ENCODE measurements at places on chromosomes 12 and 14.

DNA sequence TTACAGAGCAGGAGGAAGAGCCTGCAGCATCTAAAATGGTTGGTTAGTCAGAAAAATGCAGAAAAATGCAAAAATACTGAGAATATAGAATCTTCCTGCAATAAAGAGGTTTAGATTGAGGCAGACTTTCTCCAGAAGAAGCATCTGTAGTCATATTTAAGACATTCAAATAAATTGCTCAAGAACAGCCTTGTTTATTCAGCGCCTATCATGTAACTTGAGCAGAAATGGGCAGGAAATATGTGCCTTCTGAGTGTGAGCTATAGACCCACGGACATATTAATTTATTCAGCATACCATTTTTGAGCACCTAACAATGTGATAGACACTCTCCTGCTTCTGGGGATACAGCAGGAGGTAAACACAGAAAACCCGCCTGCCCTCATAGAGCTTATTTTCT, 102.0 kb upstream of the HIF1A start:
- DNase-seq: no peak

DNA sequence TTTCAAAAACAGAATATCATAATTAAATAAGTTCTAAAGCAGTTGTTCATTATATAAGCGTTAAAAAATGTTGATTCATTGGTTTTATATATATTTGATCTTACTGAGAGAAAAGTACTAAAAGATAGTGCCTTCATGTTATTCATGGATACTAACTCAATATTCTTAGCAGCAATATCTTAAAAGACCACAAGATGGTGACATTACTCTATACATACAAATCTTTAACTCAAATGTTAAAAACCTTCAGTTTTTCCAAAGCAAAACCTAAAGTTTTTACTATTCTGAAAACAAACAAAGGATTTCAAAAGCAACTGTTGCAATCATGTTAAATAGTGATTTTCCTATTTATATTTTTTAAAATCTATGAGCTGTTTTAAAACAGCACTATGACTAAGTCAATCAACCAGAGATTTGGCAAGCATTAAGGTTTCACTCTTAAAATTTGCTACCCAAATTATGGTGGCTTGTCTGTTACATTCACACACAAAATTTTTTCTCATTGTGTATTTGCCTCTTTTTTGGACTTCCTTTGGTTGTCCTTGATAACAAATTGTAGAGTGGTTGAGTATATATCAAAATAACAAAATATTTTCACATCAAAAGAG, 50.1 kb upstream of the RERGL start:
- peak; percentile 47 for DNase-seq

DNA sequence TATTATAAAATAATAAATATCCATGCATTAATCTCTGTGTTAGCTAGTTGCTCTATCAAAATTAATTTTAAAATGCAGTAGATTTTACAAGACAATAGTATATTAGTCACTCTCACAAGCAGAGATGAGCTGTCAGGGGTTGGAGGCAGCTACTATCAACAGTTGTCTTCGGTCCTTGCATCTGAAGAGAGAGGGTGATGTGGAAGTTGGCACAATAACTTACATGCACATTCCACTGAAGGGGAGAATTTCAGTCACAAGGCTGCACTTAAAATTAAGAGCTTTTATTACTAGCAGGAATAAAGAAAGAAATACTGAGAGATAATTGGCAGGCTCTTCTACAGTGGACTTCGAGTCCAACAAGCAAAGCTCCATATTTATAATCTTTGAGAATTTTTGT, 166.9 kb upstream of the DCN start:
- DNase-seq: no peak

DNA sequence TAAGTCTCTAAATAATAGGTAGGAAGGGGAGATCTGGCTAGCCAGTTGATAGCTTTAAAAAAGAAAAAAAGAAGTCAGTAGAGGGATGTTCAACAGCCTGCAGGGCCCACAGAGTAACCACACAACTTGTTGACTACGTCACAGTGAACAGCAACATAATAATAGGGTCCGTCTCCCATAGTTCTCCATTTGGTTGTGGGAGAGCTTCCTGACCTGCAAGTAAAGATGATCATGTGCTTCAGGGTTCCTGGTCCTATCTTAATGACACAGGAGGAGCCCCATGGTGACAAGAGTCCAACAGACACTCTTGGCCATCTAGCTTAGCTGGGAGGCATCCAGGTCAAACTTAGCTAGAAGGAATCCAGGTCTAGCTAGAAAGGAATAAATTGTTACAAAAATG, 36.2 kb downstream of the FGD6 start:
- peak; percentile 47 for DNase-seq

GRCh38 chr12:111653596-111653995, 32.2 kb downstream of the BRAP start:
- DNase-seq: no peak

DNA sequence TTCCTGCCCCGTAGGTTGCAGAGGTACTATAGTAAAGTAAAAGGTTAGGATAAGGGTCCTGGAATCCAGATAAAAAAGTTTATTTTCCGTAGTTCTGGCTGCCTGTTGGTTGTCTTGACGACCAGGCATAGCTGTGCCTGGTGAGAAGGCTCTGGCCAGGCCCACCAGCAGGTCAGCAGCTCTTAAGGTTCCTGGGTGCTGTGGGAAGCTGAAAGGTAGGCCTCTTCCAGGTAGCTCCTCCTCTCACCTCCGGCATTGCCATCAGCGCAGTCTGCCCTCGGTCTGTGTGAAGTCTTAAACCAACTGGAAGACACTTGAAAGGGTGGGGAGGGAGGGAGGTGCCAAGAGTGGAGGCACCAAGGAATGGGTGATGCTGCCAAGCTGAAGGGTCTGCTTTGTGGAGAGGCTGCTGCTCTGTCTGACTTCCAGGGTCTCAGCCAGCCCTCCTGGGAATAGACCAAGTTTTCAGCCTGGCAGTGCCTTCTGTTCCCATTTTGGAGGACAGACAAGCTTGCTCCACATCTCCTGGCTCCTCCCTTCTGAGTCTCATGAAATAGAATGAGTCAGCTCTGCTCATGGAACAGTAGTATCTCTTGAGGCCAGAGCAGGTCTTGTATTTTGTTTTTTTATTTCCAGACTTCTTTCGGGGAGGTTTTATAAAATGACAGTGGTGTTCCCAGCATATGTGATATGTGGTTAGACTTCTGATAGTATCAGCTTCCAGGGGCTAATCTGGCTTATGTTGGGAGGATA, 5.2 kb upstream of the ACADS start:
- DNase-seq: peak; percentile 82

DNA sequence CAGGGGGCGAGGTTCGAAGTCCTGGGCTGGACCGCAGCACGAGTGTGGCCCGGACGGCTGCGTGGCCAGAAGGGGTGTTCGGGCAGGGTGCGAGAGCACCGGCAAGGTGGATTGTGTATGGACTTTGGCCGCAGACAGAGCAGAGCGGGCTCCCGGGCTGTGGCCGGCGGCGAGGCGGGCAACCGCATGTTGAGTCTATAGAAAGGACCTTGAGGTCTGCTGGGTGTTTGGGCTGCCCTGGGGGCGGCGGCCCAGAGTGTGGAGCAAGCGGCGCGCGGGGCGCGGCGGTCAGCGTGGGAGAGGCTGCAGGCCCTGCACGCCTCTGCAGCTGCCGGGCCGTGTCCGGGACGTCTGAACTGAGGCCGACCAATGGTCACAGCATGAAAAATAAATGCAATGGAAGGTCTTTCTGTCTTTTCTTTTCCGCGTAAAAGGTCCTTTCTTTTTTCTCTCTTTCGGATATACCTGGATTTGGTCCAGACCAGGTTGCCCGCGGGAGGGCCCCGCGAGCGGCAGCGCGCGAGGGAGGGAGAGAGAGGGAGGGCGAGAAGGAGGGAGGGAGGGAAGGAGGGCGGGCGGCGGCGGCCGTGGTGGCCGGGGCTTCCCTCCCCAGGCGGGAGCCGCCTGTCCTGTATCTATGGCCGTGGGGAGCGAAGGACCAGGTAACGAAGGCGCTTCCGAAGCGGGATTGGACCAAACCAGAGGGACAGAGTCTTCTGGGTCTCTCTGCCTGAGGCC, 5.5 kb upstream of the HOXC9 start:
- DNase-seq: no peak

- DNase-seq: no peak
Measured at GRCh38 chr12:13008741-13009380, 8.8 kb upstream of the HEBP1 start.

DNA sequence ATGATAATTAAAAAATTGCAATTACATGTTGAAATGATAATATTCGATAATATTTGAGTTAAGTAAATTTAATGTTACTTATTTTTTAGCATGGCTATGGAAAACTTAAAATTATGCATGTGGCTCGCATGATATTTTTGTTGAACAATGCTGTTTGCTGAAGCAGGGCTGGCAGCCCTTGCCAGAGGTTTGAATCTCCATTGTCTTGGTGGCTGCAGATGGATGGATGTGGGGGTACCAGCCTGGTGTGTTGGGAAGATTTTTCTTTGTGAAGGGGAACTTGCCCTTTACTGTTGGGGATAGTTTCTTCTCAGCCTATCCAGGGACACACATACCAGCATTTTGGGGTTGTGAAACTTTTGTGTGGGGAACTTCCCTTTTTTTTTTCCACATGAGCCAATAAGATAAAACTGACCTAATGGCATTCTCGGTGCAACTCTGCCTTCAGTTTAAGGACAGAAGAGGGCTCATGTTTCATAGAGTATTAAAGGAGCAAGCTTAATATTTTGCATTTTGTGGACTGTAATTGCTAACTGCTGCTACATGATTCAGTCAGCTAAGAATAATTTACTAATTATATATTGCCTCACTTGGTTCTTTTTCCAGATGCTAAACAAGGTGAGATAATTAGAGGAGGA, 8.8 kb downstream of the RASSF3 start:
- peak; percentile 94 for DNase-seq

- DNase-seq: no peak
Measured at GRCh38 chr14:43677581-43677980, 829.5 kb downstream of the FSCB start.
